Stimulated activated CD4-positive, alpha-beta T cell treated with anti-CD3 and anti-CD28 coated beads, Interleukin-15, amount 100 ng/mL, for 1 hour (primary cell): ENCODE measurements at places on chromosomes 1 and 21.

GRCh38 chr21:41160036-41160435 is 7.9 kb upstream of the BACE2 start:
- DNase-seq, result no peak

- DNase-seq, result no peak
These were observed 6.9 kb downstream of the TMEM125 start for GRCh38 chr1:43276673-43277072.

- no peak for DNase-seq
These were observed 66.1 kb downstream of the CD2 start for GRCh38 chr1:116820369-116820768.

GRCh38 chr1:51231120-51231519 is 5.0 kb upstream of the RNF11 start:
- no peak for DNase-seq

GRCh38 chr1:204307334-204307883 is 52.3 kb downstream of the PLEKHA6 start:
- no peak for DNase-seq

- no peak for DNase-seq
These were observed 123.3 kb downstream of the CNIH3 start for GRCh38 chr1:224739303-224739996.

- no peak for DNase-seq
These were observed 174.8 kb downstream of the PLPP3 start for GRCh38 chr1:56404561-56405030.

DNA sequence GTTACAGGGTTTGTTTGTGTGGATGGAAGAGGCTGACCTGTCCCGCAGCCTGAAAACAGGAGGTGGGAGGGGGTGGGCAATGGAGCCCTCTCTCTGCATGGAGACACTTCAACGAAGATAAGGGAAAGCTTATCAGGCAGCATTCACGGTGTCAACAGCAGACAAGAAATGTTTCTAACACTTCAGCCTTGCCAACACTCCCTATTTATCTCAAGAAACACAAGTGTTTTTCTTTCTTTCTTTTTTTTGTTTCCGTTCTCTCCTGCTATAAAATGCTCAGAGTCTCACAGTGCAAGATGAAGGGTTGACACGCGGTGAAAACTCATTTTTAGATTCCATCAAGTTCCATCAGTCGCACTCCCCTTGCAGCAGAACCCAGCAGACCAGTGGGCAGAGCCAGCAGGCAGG is 594.4 kb downstream of the MATN1 start:
- no peak for DNase-seq

DNA sequence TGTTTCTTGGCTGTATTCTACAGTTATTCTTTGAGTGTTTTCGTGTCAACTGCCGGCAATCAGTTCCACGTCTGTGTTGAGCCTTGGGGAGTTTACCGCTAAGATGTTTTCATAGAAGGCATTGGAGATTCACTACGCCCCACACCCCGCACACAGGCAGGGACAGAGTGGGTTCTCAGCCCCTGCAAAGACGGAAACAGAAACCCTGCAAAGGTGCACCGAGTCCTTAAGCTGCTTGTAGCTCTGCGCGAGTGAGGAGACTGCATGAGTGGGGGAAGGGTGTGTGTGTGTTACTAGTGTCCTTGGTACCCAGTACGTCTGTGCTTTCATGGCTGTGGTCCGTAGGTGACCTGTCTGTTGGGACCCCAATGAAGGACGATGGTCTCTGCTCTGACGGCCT is 1.9 kb downstream of the LHX4 start:
- DNase-seq, result no peak

DNA sequence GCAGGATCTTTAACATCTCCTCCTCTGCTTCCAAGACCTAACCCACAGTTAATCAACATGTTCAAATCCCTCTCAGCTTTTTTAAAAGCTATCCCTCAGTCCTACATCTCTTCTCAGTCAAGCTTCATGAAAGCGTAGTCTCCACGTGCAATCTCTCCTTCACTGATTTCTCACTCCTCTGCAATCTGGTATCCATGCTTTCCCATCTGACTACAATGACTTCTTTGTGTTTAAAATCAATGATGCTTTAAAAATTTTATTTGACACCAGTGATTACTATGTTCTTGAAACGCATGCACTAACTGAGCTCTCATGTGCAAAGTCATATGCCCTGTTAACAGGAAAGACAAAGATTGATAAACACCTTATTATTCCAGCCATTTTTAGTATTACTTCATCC is 67.5 kb upstream of the BEND5 start:
- DNase-seq, result no peak

GRCh38 chr1:41005876-41006275 is 15.6 kb downstream of the SLFNL1 start:
- DNase-seq, result no peak

DNA sequence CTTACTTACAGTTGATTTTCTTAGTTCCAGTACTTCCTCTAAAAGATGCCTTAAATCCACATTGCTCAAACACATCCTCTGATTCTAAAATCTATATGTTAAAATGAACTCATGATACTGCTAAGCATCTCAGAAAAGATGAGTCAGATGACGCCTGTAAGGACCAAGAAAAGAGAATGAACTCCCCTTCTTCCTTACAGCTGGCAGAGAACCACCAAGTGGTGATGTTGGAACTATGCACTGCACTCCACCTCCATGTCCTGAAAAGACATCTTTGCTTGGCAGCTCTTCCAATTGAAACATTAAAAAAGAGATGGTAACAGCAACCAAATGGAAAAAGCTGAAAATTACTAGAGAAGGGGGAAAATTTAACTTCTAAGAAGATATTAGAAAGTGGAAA is 648.8 kb downstream of the PTPRC start:
- no peak for DNase-seq

DNA sequence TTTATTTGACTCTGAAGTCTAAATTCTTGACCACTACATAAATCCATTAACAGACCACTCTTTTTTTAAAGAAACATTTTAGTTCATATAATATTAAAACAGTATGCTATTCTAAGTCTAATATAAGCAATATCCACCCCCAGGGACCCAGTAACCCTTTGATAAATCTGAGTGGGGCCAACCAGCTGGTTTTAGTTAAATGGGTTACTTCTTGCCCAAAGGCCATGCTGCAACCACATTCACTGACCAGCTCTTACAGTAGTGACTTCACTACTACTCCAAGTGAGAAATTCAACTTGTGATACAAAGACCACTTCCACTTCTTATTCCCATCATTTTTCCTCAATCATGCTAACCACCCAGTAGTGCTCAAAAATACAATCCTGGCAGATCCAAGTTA is 20.5 kb downstream of the FUBP1 start:
- no peak for DNase-seq

DNA sequence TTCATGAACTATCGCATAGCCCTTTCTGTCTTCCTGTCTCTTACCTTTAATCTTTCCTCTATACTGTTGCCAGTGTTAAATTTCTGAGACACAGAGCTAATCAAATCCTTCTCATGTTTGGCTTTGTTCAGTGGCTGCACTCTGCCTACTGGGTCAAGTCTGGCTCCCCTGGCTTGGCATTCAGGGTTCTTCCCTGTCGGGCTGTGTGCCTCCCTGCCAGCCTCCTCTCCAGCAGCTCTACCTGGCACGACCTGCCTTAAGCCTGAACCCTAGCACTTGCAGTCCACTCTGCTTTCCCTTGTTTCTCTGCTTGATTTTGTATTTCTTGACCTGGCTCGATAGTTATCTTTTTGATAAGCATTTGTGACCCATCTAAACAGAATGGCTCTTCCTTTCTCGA is 26.2 kb upstream of the GPR88 start:
- DNase-seq, result no peak

DNA sequence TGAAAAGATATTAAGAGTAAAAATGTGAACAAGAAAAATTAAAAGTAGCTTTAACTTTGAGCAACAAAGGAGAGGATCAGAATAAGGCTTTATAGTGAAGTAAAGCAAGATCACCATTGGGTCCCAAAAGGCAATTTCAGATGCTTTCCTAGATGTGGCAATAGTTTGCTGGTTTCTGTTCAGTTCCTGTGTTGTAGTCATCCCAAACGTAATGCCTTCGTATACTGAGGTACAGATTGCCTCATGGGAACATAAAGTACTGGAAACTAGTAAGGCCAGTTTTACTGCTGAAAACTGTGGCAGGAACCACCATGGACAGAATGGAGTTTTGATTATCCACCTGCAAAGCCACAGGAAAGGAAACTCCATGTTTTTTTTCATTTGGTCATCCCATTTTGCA is 283.5 kb upstream of the SGIP1 start:
- DNase-seq, result no peak

DNA sequence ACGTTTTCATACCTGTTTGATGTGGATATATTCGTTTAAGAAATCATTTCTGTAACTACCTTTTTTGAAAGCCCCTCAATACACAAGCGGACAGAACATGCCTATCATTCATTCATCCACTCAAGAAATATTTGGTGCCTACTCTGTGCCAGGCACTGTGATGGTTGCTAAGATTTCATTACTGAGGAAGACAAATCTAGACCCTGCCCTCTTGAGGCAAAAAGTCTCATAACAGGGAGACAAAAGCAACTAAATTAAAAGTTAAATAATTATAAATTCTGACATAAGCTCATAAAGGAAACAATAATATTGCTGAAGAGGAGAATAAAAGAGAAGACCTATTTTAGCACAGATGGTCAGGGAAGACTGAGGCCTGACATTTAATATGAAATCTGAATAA is 203.5 kb upstream of the ZNHIT6 start:
- DNase-seq, result no peak

- DNase-seq, result no peak
These were observed 285.4 kb upstream of the USP24 start for GRCh38 chr1:55500601-55501000.

- no peak for DNase-seq
These were observed 115.3 kb downstream of the ADSS2 start for GRCh38 chr1:244336232-244336899.

DNA sequence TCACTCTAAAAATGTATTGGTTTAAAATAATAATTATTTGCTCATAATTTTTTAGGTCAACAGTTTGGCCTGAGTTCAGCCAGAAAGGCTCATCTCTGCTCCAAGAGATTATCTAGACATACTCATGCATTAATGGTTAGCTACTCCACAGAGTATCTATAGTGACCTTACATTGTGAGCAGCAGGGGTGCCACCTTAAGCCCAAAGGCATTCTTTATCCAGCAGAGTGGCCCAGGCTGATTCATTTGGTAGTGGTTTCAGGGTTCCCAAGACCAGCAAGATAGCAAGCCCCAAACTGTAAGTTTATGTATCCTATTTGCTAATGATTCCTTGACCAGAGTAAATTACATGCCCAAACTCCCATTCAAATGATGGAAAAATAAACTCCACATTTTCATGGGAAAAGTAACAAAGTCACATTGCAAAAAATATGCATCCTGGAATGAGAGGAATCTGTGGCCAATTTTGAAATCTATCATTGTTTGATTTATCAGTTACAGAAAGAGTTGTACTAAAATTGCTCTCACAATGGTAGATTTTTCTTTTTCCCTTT is 182.6 kb upstream of the KCNK2 start:
- DNase-seq, result no peak

DNA sequence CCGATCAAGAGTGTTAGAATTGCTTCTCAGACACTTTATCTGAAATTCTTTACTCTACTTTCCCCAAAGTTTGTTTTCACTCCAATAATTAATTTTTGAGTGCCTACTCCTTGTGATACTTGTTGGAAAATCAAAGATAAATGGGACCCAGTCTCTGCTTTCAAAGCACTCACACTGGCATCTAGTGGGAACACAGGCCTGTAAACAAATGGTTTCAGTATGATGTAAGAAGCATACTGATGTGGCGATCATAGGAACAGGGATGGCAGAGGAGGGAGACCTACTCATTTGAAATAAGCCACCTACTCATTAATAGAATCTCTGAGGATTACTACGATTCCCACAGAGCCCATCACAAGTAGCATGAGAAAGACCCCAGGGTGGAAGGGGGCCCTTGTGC is 273.7 kb upstream of the ST6GALNAC5 start:
- DNase-seq, result no peak

- DNase-seq, result no peak
These were observed 489.6 kb downstream of the TTLL7 start for GRCh38 chr1:83509301-83509781.

GRCh38 chr1:60727552-60727951 is 354.8 kb upstream of the NFIA start:
- DNase-seq, result no peak

DNA sequence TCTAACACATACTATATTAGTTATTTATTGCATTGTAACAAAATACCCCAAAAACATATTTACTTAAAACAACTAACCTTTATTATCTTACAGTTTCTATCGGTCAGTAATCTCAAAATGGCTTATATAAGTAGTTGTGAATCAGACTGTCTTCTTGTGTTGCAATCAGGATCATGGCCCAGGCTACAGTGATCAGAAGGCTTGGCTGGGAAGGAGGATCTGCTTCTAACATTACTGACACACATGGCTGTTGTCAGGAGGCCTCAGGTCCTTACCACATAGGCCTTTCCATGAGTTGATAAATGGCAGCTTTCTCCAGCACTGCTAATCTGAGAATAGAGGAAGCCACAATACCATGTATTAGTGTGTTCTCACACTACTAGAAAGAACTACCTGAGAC is 33.7 kb downstream of the CFH start:
- DNase-seq, result no peak

DNA sequence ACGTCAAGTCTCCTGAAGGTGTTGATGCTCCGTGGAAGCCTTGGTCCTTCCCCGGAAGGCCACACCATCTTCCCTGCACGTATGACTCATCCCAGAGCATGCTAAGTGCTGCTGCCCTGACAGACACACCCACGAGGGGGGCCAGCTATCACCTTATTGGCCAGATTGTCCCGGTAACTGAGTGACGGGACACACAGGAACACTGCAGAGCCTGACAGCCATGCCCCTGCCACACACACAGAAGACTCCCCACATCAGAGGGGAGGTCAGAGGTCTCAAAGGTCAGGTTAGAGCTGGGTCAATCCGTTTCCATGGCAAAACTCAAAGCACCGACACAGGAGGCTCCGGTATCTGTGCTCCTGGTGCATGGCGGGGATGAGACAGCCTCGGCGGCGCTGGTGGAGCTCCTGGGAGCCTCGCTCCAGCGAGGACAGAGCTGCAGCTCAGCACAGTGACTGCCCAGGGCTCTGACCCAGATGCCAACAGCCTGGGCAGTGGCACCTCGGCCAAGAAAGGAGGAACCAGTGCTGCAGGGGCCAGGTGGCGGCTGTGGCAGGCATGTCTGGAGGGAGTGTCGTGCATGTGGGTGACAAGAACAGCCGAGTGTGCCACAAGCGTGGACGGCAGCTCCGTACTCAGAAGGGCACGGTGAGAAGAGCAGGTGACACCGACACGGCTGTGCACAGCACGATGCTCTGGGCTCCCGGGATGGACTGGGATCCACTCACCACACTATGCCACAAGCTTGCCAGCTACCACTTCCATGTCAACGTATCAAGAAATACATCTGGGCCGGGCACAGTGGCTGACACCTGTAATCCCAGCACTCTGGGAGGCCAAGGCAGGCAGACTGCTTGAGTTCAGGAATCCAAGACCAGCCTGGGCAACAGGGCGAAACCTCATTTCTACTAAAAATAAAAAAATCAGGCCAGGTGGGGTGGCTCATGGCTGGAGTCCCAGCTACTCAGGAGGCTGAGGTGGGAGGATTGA is 14.8 kb upstream of the TMEM240 start:
- DNase-seq, result no peak

GRCh38 chr21:27555996-27556395 is 589.1 kb upstream of the ADAMTS5 start:
- no peak for DNase-seq
